ENCODE measurements at places on chromosomes 12 and 14.

GRCh38 chr12:6691473-6691872 lies 2.3 kb upstream of the ZNF384 start:
- DNase-seq = no peak

DNA sequence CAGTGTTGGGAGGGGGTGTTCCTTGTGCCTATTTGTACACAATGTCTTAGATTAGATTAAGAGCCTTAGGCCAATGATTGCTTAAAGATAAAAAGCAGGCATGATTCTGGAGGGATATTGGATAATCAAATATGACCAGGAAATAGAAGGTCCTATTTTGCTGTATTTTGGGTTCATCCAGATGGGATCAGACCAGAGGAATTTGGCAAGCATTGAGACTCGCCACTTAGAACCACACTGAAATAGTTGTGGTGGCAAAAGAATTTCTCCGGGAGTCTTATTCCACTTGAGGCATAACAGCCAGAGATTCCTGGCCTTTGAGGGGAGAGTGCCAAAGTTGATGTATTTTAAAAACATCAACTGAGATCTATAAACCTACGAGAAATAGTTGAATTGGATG lies 327.2 kb downstream of the RAD51B start:
- no peak for DNase-seq

- no peak for DNase-seq
Measured at GRCh38 chr12:71125515-71125914, 32.3 kb downstream of the TSPAN8 start.

DNA sequence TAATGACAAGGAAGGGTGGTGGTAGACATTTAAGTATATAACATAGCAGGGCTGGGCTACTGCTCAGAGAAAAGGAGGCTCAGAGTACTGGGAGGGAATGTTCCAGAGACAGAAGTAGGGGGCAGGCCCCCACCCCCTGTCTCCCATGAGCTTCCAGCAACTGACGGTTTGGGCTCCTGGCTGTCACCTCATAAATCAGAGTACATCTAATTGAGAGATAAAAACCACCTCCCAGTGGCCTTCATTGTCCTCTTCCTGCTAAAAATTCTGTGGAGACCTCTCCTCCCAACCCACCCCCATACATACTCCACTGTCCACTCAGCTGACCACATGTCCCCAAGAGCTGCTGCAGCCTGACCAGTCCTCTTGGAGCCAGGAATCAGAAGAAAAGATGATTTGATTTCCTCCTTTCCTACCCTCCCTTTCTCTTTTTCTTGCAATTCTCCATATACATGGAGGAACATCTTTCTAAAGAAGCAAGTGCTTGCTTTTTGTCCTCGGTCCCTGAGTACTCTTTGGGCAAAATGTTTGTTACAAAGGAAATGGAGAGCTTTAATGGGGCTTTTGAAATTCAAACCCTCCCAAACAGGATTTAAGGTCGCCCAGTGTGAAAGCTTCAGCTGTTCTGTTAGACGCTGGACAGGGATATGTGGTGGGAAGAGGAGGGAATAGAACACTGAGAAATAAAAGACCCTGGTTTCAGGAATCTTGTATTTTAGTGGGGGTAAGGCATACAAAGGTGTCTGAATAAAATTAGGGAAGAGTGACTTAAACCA lies 16.4 kb upstream of the KCNA5 start:
- no peak for DNase-seq

DNA sequence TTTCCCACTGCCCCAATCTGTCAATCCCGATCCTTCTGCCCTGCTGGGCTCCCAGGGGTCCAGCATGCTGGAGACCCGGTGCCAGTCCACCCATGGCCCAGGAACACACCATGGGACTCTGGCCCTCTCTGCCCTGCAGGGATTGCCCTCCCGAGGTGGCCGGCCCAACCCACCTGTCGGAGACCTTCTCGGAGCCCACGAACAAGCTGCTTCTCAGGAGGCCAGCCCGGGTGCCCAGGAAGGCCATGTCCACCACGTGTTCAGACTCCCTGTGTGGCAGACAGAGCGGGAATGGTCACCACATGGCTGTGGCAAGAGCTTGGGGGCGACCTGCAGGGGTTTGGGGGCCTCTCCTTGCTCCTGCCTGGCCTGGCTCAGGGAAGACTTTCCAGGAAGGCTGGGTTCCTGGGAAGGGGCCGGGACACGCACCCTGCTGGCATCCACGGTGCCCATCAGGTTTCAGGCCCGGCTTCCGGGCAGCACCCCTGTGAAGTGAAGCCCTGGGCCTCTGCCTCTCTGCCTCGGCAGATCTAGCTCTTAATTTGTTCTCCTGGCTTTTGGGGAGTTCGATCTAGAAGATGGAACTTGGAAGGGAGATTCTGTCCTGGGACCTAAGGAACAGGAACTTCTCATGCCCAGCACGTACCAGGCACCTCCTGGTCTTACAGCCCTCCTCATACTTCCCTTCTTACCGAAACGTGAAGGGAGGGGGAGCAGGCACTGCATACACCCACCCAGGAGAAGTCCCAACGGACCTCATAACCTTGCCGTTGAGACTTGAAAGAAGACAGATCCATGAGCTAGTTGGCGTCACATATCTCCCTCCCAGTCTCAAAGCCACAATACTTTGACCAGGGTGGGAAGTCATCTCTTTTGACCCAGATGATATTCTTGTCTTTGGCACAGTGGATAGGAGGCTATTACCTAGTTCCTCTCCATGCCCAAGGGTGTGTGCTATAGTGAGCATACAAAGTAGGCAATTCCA lies 26.3 kb downstream of the LRTM2 start:
- no peak for DNase-seq

DNA sequence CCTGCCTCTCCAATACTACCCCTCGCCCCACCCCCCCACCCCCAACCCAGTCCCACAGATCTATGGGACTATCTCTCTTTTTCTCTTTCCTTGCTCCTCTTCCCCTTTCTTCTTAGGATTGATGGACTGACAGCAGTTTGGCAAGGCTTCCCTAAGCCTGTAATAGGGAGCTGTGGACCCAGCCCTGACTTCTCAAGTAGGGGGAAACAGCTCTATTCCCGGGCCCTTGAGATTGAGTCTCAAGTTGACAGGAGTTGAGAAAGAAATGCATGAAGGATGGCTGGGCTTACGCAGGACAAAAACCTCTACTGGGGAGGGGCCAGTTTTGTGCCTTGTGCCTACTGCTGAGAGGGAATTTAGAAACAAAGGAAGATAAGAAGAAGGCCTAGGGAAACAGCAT lies 60.4 kb downstream of the SMUG1 start:
- no peak for DNase-seq

DNA sequence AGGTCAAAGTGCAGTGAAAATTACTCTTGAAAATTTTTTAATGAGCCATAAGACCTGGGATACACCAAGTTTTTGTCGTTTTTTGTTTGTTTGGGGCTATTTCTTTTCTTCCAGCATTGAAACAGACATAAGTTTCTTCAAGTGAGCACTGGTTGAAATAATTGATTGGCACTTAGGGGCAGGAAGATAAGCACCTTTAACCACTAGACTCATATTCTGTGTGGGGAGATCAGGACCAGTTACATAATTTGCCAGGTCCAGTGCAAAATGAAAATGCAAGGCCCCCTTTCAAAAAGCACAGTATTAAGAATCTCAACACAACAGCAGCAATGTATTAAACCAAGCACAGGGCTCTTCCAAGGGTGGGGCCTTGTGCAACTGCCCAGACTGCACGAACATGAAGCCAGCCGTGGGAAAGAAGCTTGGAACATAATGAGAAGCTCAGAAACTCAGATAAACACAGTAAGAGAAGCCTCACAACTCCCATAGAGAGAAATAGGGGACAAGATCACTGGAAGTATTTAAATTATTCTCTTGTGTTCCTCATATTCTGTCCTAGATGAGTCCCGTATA lies 3.2 kb upstream of the TCP11L2 start:
- DNase-seq = no peak

DNA sequence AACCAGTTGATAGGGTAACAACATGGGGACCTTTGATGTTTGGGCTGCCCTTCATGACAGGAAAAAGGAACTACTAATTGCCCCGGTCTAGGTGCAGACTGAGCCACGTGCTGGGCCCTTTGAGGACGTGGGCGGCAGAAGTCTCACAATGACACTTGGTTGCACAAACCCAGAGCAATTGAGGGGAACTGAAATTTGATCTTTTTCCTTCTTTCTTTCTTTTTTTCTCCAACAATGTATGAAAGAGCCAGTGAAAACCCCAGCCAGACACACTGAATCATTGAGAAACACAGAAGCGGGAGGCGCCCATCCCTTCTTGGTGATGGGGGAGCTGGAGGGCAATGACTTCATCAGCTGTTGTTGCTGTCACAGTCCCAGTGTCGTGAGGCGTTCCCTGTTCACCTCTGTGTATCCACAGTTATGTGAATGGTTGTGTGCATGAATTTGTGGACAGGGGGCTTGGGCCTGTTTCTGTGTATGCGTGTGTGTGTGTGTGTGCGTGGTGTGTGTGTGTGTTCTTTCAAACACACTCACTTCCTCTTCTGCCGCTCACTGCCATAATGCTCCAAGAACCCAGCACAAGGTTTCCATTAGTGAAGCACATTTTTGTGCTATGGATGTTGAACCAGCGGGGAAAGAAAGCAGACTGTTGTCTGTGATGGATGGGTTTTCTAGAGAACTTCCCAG lies 137.5 kb upstream of the CCND2 start:
- no peak for DNase-seq

GRCh38 chr12:115609347-115609746 lies 668.1 kb downstream of the MED13L start:
- no peak for DNase-seq

DNA sequence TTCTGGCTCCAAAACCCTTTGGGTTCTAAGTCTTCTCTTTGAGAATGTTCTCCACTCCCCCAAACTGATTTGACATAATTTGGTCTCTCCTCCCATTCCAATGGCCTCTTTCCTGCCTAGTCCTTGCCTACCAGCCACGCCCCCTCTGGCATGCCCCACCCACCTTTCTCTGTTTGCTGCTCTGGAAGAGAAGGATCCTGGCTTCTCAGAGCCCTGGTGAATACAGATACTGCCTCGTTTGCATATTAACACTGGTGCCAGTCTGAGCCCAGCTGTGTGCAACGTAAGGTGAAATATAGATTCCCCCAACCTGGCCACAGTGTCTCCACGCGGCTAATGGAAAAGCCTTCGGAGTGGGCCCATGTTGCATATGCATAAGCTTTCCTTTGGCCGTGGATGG lies 79.7 kb downstream of the PAPOLA start:
- DNase-seq = no peak

GRCh38 chr14:100011628-100012325 lies 53.4 kb upstream of the EVL start:
- no peak for DNase-seq

DNA sequence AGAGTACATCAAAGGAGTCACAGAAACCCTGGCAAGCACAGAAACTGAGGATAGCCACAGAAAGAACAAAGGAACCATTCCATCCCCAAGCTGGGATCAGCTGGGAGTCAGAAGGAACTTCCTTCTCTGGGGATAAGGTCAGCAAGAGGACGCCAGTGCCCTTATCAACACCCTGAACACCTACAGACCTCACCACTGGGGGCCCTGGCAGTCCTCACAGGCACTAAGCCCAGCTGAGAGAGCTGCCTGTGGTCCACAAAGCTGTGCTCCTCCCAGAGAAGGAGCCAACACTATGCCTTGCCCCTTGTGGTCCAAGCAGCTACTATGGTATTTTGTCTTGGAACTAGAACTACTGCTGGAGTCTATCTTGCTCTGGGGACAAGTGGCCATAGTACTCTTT lies 171.1 kb upstream of the CCDC196 start:
- DNase-seq = no peak

GRCh38 chr14:75234173-75235115 lies 44.2 kb upstream of the FOS start:
- no peak for DNase-seq

DNA sequence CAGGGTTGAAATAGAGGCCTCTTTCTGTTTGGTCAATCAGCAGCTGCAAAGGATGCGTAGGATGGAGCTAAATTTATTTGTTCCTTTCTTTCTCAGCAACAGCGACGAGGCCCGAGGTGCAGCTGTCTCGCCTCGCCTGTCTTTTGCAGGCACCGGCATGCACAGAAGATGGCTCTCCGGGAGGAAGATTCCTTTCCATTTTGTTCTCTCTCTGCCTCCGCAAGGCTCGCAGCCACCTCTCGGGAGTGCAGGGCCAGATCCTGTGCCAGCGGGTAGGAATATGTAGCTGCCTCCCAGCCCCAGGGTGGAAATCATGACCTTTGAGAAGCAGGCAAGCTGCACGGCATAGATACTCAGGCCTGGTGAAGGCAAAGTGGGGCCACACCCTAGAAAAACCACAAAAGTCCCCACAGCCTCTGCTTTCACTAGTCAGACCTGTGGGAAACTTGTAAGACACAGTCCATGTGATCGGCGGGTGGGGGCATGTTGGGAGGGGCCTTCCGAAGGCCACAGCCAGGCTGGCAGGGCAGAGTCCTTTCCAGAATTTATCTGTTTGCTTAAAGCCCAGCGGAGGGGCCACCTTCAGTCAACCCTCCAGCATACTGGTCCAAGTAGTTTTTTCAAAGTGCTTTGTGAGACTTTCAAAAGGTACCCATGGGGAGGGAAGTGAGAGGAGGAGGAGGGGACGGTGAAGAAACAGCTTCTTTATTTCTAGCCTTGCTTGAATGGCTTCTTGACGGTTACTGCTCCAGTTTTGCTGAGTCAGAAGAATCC lies at the start of gene MAP1LC3B2:
MAP1LC3B2 (plus strand) TSS at position 220 of the 774 bp plus-strand sequence. CDS start 16,562 bp downstream, outside the sequence.
- no peak for DNase-seq

DNA sequence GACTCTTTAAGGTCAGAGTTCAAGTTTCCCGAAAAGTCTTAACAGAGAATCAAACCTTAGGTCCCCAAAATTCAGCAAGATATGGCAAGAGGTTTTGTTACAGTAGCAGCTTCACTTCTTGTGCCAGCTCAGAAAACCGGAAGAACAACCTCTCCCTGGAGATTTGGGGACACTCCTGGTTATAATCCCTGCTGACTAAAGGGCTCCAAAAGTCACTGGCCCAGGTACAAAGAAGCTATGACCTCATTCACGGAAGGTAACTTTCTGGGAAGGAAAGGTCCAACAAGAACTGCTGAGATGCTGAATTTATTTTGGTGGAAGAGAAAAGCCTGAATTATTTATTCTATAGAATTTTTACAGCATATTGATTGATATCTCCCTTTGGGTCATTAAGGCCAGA lies 55.6 kb upstream of the DIO2 start:
- no peak for DNase-seq

GRCh38 chr14:30283822-30284446 lies 275.0 kb upstream of the G2E3 start:
- no peak for DNase-seq

DNA sequence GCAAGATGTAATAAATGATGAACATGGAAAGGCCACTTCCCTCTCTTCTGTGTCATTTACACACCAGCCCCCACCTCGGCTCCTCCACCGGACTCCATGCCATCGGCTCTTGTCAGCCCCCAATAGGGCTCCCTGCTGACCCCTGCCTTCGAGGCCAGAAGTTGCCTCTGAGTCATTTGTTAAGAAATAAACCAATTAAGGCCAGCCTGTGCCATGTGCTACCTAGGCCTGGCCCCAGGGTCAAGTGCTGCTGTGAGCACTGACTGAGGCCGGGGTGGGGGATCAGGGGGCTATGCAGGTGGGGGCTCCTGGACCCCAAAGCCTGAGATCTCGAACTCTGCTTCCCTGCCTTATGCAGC lies 53.2 kb downstream of the TESC start:
- no peak for DNase-seq
